GM23248 (cell line): ENCODE measurements at places on chromosomes 1 and 21.

DNA sequence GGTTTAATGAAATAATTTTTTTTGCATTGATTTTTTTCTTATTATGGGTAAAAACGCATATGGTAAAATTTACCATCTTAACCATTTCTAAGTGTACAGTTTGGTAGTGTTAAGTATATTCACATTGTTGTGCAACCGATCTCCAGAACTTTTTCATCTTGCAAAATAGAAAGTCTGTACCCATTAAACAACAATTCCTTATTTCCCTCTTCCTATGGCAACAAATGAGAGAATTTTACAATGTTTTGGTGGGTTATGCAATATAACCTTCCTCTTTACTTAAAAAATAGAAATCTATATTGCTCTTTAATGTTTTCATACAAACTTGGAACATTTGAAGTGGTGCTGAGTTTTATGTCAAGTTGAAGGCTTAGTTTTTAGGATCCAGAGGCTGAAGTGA lies 26.6 kb downstream of the MAP3K7CL start:
- peaks cover 12% of the 10 kb centered on the region for H3K4me1 ChIP-seq
- DNase-seq, result no peak
- H3K27me3 ChIP-seq, result no peaks in the 10 kb centered on the region
- H3K4me3 ChIP-seq, result no peak overlapping the region
- no peak overlapping the region for H3K27ac ChIP-seq

DNA sequence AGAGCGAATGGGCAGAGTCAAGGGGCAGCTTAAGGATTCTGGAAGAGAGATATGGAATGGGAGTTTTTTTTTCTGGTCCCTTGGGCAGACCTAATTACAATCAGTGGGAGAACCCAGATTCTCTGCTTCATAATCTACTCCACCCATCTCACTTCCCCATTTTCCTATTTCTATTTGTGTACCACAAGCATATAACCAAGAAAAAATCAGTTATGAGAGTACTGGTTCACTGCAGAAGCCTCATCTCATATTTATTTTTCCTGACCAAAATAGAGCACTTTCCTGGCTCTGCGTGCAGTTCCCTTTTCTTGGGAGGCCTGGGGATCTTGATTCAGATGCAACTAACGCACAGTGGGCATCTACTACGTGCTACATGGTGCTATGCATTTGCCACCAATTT lies 82.2 kb upstream of the SLFNL1 start:
- no peaks in the 10 kb centered on the region for H3K36me3 ChIP-seq
- H3K27ac ChIP-seq, result no peak overlapping the region

DNA sequence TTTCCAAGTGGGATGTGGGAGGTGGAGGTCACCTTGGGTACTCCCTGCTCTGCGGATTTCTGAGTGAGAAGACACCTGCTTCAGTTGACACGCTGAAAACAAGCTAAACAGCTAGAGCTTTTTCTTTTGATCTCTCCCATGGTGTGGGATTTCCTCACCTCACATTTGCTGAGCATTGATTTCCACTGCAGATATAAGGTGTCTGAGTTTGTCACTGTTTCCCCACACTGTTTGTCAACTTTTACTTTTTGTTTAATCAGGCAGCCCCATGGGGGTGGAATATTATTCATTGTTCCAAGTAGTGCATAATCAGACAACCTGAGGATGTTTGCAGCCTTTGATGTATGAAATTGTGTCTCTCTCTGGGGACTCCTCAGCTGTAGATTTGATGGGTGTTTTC lies 49.5 kb downstream of the FASLG start:
- DNase-seq, result no peak
- no peak overlapping the region for H3K27ac ChIP-seq
- no peaks in the 10 kb centered on the region for H3K36me3 ChIP-seq
- H3K4me3 ChIP-seq, result no peak overlapping the region

GRCh38 chr1:40932006-40932405 lies 47.5 kb upstream of the CTPS1 start:
- no peaks in the 10 kb centered on the region for H3K4me1 ChIP-seq
- no peak overlapping the region for H3K27ac ChIP-seq
- no peak for DNase-seq
- H3K27me3 ChIP-seq, result no peaks in the 10 kb centered on the region
- no peaks in the 10 kb centered on the region for H3K36me3 ChIP-seq
- H3K4me3 ChIP-seq, result no peak overlapping the region

DNA sequence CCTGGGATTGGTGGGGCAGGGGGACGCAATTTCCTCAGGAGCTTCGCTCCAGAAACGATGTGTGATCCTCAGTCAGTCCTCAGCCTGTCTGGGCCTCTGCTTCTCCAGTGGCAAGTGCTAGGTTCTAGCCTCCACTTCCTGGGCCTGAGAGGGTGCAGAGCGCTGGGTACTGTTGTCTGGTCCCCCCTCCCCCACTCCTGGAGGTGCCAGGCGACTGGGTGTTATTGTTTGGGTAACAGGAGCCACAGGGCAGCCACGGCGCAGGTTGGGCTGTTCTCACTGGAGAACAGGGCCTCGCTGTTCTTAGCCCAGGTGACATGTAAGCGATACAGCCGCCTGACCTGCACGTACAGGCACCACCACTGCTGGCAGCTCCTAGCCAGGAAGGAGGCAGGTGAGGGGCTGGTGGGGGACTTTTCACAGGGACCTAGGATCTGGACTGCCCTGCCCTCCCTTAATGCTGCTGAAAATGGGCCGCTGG lies 2.1 kb downstream of the RPS6KA1 start:
- H3K27me3 ChIP-seq, result no peaks in the 10 kb centered on the region
- DNase-seq, result no peak
- no peak overlapping the region for H3K27ac ChIP-seq
